ENCODE measurements at places on chromosomes 3 and 15. TPM values are rescaled to one million over a fixed set of nuclear protein-coding genes. Genes with fewer than 3 reads are reported as not detected.
A peak's percentile ranks its signal among the peaks of the same experiment; 100 is the strongest.

The NR2E3 gene
- 0.35 TPM for total RNA-seq

DNA sequence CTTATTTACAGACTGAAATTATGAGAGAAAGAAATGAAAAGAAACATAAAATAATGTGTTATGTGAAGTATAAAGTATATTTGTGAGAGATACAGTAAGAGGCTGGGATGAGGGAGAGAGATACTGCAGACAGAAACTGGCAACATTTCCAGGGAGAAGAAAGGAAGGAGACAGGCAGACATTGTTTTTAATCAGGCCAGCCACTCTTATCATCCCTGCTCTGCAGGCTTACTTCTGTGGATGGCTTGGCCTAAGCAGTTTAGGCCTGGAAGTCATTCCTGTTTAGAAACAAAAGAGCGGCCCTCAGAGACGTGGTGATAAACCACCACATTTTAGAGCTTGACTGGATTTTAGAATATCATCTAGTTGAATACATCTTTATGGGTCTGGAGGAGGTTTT, 12.4 kb downstream of the PCCB start:
- no peak for DNase-seq

DNA sequence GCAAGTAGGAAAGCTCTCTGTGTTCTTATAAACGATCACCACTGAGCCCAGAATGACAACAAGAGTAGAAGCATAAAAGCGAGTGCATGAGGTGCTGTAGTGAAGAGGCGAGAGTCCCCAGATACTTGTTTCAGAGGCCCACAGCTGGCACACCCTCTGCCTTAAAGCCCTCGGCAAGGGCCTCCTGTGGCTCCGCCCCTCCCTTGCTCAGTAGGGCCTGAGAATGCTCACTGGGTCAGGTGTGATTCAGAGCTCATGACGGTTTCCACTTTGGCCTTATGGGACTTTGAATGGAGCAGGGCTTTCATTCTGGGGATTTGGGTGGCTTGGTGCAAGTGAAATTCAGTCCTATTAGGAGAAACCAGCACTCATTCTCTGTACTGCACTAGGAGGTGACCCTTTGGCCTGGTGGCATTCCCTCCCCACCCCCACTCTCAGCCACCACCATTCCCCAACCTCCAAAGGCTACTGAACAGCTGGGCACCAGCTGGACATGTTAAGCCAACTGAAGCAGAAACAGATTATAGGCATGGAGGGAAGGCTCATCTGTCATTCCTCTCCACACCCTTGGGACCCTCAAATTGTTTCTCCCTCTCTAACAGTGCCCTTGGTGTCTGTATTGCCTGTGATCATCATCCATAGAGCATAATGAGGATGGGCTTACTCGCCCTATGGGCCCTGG, 109.6 kb upstream of the CTDSPL start:
- peak; percentile 18 for DNase-seq

- no peak for DNase-seq
Measured at GRCh38 chr3:172530101-172530561, 6.9 kb upstream of the TNFSF10 start.

GRCh38 chr3:142944342-142944741, 19.1 kb downstream of the PAQR9 start:
- no peak for DNase-seq

GRCh38 chr3:85576697-85577200, 618.0 kb downstream of the CADM2 start:
- DNase-seq = no peak

The KCNMB2 gene
- total RNA-seq = not detected

- no peak for DNase-seq
Measured at GRCh38 chr3:126945171-126945721, 37.7 kb upstream of the PLXNA1 start.

The MED12L gene
- total RNA-seq = 0.55 TPM

DNA sequence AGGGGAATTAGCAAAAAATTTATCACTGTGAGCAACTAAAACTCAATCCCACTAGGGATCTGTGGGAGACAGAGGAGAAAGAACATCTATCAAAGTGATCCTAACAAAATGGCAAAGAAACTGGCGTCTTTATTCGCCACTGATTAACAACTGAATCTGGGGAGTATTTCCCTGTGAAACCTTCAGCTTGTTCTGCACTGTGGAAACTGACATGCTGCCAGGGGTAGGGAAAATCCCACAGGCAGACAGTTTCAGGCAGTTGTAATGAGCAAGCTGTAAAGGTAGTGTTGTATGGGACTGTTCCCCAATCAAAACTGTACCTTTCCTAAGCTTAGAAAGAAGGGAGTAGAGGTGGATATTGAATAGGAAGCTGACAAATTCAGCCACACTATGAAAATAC, 611.7 kb downstream of the VGLL3 start:
- DNase-seq = no peak

DNA sequence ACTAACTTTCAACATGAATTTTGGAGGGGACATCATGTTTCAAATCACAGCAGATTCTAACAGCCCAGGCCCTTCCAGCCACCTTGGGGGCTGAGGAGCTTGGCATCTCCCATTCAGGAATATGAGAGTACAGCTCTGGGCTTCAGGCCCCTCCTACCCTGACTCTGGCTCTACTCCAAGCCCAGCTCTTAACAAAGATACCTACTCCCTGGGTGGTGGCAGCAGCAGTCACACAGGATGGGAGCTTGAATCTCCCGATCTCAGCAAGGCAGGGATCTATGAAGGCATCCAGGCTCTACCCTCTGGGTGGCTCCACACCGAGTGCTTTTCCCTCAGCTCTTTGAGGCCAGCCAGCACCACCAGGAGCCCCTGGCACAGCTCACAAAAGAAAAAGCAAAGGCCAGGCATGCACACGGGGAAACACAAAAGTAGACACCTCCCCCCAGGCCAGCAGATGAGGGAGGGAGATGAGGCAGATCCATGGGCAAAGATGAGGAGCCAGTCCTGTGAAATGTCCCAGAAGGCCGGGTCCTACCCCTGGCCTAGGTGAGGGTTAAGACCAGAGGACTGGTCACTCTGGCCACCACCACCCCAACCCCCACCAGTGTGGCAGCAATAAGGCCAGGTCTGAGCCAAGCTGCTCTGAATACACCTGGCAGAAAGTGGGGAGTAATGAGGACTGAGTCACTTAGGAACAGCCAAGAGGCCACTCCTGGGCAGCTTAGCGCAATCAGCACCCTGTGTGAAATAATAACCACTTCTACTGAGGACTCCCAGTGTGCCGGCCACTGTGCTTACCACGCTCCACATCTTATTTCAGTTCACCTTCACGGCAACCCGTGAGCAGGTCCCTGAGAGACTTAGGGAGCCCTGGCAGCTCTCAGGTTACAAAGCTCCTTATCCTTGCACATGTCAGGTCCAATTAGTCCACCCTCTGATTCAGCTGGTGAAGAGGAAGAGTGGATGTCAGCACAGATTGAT, 24.3 kb downstream of the PLA2G4F start:
- DNase-seq = no peak

- no peak for DNase-seq
Measured at GRCh38 chr15:45121020-45121419, 6.9 kb downstream of the DUOXA2 start.

Data from PC-3 (cell line).